Activated T-helper 2 cell treated with anti-CD3 and anti-CD28 coated beads, Interferon-gamma antibody, Interleukin-2, Interleukin-4, amounts not matched to agents 10 μg/mL and 5 μg/mL and 100 μg/mL, durations not matched to agents 14 hours and 24 hours and 36 hours (primary cell): ENCODE measurements at places on chromosomes 1 and 21.

DNA sequence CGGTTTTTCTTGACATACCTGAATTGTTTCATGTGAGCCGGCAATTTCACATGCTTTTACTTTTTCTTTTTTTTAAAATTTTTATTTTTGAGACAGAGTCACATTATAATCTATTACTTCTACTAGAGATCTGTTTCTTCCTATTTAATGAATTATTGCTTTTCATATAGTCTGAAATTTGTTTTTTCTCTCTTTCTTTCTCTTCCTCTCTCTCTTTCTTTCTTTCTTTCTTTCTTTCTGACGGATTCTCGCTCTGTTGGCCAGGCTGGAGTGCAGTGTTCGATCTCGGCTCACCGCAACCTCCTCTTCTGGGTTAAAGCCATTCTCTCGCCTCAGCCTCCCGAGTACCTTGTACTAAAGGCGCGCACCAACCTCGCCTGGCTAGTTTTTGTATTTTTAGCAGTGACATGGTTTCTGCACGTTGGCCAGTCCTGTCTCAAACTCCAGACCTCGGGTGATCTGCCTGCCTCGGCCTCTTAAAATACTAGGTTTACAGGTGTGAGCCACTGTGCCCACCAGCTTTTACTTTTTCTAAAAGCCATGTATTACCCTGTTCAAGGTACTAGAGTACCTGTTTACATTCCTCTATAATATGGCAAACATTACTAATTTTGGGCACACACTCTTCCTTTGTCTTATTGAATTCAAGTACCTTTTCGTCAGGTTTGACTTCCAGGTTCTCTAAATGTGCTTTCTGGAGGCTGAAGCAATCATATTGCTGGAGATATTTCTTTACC lies 86.5 kb upstream of the RHOU start:
- DNase-seq = no peak

DNA sequence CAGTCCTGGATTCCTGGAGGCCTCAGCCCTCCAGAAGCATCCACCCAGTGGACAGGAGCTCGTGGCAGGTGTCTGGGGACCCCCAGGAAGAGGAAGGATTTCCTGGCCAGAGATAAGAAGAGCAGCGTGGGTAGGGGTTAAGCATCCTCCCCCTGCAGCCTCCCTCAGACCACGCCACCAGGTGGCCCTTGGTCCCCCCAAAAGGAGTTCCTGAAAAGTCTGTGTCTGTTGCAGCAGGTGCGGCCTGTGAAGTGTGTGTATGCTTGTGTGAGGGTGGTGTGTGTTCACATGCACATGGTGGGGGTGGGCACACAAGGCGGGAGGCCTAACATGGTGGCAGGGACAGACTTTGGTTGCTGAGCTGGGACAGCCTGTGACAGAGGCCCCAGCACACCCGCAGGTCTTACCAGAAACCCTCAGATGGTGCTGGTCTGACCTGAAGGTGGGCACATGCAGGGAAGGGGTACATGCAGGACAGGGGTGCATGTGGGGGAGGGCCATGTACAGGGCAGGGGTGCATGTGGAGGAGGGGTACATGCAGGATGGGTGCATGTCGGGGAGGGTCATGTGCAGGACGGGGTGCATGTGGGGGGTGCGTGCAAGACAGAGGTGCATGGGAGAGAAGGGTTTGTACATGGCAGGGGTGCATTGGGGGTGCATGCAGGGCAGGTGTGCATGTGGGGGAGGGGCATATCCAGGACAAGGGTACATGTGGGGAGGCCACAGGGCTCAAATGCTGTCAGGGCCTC lies 18.2 kb upstream of the RUNX3 start:
- no peak for DNase-seq

- no peak for DNase-seq
Observed at GRCh38 chr1:76115171-76115570, 40.6 kb downstream of the ST6GALNAC3 start.

- DNase-seq = no peak
Observed at GRCh38 chr1:10900691-10901090, 104.2 kb upstream of the CASZ1 start.

DNA sequence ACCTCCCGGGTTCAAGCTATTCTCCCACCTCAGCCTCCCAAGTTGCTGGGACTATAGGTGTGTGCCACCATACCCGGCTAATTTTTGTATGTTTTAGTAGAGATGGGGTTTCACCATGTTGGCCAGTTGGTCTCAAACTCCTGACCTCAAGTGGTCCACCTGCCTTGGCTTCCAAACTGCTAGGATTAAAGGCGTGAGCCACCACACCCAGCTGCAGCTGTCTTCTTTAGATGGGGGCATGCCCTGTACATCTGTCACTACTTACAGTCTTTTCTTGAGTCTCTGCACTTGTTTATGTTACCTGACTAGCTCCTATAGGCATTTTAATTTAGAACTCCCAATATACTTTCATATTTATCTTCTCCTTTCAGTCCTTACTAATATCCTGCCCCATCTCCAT lies 64.2 kb downstream of the SELENOF start:
- no peak for DNase-seq

GRCh38 chr1:185433667-185434066 lies 116.6 kb upstream of the IVNS1ABP start:
- DNase-seq = no peak

DNA sequence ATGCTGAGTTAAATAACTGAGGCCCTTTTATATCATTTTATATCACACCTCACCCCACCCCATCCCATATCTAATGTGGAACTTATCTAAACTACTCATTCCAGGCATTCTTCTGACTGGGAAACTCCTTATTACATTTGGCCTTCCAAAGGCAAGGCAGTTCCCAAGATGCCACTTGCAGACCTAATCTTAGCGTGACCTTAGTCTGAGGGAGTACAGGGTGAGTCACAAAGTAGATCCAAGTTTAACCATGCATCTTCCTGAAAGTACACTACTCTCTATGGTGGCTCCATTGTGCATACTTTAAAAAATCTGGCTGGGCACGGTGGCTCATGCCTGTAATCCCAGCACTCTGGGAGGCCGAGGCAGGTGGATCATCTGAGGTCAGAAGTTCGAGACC lies 353.6 kb upstream of the C1orf87 start:
- no peak for DNase-seq

- DNase-seq = no peak
Observed at GRCh38 chr1:70896224-70896623, 151.4 kb downstream of the PTGER3 start.

DNA sequence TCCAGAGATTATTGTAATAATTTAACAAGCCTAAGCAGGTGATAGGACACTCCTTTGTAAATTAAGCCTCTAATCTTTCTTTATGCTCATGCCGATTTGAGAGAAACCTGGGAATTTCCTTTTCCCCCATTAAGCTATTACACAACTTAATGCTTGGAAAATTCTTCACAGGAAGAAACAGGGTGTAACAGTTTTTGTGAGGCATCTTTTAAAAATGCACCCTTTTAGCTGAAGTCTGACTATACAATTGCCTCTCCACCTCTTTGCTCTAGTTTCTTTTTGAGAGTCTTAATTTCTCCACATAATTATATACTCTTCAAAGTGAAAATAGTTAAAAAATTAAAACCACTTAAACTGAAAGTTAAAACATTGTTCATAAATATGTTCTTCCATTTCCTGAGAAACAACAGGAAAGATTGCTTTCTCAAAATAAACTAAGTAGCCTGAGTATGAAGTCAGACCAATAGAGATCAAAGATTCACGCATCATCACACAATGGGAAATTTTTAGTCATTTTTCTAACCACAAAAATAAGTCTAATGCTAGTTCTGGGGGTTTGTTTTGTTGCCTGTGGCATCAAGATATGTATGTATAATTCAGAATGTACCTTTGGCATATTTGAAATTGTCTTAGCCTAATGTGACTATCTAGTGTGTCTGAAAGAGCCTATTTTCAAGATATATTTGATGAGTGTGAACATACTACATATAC lies 34.7 kb downstream of the LRRC8D start:
- no peak for DNase-seq

- no peak for DNase-seq
Observed at GRCh38 chr1:226646026-226646869, 92.8 kb downstream of the ITPKB start.

DNA sequence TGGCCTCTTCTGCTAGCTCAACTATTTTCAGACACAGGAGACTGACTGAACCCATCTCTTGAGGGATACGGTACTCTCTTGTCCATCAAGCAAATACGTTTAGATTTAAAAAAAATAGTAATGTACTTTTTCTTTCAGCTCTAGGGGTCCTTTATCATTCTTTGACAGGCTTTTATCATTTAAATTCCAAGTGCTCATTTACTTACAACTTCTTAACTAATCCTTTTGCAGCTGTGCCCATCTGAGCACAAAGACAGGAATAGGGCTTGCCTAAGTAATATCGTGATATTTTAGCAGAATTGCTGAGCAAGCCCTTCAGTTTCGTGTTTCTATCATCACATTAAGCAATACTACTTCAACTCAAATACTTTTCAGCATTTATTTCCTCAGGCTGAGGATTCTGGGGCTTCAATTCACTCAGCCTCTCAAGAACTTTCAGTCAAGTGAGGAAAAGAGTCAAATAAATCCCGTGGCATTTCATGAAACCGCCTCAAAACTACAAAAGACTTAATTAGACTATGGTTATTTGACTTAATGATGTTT lies 317.6 kb downstream of the BACH1 start:
- DNase-seq = no peak
